ENCODE measurements at places on chromosomes 7 and 10.

- no peak for DNase-seq
Measured at GRCh38 chr10:77837248-77837924, 89.2 kb downstream of the DLG5 start.

DNA sequence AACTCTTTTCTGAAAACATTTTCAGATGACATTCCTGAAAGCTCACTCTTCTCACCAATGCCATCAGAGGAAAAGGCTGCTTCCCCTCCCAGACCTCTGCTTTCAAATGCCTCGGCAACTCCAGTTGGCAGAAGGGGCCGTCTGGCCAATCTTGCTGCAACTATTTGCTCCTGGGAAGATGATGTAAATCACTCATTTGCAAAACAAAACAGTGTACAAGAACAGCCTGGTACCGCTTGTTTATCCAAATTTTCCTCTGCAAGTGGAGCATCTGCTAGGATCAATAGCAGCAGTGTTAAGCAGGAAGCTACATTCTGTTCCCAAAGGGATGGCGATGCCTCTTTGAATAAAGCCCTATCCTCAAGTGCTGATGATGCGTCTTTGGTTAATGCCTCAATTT is 16.5 kb downstream of the ANLN start:
- no peak for DNase-seq

- no peak for DNase-seq
Measured at GRCh38 chr10:43693602-43694001, 44.9 kb upstream of the ZNF32 start.

DNA sequence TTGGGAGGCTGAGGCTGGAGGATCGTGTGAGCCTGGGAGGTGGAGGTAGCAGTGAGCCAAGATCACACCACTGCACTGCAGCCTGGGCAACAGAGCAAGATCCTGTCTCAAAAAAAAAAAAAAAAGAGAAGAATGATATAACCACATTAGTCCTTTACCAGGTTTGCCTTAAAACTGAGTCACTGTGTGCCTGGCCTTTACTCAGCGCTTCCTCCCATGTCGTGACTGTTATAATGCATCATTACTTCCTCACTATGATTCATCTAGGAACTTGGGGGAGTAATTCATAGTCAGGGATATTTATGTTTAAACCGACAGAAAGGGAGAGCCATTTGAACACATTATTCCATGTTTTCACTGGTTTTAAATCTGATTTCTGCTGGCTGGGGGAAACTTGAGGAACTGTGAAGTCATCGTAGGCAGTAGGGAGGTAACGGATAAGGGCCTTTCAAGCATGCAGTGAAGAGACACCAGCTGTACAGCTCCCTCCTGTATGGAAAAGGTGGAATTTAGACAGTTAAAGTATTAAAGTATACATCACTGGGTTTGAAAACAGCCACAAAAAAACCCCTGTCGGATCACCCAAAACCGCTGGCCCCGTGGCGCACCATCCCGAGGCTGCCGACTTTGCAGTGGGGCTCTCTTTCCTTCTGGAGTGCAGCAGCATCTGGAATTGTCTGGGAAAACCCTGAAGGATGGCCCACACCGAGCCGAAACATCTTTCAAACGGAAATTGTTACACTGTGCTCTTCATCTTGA is 119.8 kb downstream of the NKX6-2 start:
- DNase-seq: no peak

GRCh38 chr7:71611986-71612385 is 480.0 kb downstream of the GALNT17 start:
- no peak for DNase-seq

DNA sequence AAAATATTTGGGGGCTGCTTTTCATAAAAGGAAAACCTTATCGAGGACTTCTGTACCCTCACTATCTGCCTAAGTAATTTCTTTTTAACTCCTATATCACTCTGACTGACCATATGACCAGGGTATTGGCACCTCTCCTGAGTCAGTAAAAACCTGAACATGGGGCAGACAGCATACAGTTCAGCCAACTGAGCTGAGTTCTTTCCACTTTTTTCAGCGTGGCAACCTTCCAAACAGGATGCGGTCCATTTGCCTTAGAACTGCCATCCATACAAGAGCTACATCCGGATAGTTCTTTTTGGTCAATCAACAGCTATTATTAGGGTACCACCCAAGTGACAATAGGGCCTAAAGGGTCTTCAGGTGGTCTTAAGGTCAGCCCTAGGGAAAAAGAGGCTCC is 122.6 kb downstream of the MARCHF5 start:
- no peak for DNase-seq

DNA sequence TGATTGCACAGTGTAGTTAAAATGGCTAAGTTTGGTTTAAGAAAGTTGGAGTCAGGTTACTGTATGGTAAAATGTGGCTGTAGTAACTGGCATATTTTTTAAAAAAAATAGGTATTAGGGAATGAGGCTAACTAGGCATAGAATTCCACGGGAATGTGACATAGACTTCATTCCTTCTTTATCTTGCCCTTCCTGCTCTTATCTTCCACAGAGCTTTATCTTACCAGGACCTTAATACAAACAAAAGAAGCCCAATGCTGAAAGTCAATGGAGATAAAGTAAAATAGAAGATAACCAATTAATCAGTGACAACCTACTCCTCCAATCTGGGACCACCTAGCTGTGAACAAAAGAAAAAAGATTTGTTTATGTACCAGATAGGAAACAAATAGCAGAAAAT is 58.1 kb downstream of the TET1 start:
- DNase-seq: no peak

GRCh38 chr10:78953113-78953798 is 115.5 kb upstream of the ZMIZ1 start:
- DNase-seq: peak; percentile 50

DNA sequence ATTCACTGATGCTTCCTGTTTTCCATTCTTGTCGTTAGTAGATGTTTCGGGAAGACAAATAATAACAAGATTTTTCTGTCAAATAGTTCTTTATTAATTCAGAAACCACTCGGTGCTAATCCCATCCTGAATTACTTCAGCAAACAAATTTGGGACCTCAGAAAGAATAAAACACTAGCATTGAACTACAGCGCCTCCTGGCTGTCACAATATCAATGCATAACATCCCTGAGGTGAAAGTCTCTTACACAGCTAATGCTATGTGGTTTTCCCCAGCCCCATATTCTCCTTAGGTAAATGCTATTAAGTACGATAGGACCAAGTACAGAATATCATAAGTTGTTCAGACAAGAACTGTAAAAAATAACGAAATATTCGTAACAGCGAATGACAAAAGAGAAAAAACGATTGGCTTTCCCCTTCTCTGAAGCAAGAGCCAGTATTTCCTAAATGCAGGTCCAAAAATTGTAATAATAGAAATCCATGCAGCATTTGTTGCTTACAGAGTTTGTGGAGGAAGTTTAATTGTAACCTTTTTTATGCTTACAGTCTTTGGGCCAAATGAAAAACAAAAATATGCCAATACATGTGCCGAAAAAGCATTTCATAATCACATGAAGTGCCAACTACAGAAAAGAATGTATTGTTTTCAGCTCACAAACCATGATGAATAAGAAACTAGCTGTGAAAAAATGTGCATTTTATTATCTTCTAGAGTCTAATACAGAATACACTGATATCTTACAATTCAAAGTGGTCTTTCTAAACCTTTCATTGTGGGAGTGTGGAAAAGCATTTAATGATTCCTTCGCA is 47.3 kb downstream of the MYPN start:
- DNase-seq: peak; percentile 2

- no peak for DNase-seq
Measured at GRCh38 chr7:51128545-51129435, 187.8 kb downstream of the COBL start.

DNA sequence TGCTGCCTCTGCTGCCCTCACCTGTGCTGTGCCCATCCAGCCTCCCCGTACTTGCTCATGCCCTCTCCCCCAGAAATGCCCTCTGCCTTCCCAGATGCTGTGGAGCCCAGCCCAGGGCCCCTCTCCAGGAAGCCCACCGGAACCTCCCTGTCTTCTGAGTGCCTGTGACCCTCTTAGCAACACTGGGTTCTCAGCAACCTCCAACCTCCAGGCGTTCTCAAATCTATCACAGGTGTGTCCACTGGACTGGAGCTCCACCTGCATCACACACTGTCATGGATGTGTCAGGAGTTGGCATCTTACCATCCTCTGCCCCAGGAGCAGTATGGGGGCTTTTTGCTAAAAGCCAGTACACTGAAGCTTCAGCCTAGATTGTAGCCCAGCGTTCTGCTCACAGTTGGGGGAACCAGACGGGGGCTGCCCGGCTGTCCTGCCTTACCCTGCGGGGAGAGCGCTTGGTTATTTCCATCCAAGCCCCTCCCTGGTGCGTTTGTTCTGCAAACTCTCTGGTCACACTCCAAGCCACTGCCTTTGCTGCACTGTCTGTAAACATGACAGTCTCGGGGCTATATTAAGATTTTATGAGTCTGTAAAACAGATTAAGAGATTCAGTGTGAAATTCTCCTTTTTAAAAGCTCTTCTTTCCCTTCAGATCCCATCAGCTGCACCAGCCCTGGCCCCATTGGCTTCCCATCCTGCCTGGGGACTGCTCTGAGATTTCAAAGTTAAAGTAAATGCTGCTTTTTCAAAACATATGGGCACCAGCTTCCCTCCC is 71.3 kb upstream of the CPXM2 start:
- DNase-seq: no peak

- no peak for DNase-seq
Measured at GRCh38 chr10:85995791-85996190, 370.8 kb downstream of the GRID1 start.

- no peak for DNase-seq
Measured at GRCh38 chr10:102801496-102801895, 35.7 kb downstream of the CYP17A1 start.

DNA sequence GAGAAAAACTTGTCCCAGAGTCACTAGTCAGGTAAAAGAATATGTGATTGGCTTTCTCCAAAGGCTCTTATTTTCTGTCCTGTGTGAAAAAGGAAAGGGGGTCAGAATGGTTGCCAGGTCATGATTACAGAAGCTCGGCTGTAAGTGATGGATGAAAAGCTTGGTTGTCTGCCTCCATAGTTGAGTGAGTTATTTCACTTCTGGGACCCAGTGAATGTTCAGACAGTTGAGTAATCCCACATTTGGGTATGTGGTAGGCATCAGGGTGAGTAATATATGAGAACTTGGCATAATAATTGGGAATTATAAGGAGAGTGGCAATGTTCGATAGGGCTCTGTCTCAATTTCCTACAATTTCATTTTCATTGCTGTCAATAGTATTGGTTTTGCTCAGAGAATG is 72.5 kb downstream of the BBS9 start:
- no peak for DNase-seq

DNA sequence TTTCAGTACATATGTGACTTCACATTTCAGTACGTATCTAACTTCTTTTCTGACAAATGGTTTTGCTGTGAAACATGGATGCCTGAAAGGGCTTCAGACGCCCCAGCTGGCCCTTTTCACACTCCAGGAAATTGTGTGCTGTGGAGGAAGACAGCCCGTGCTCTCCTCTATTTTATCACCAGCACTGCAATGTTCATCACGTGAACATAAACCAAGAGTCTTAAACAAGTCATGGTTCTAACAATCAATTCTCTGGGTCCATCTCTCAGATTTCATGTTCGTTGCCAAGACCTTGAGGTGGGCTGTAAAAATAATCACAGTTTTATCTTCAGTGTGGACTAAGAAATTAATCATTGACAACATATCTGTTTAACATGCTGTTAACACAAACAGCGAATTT is 141.2 kb downstream of the WDR37 start:
- DNase-seq: no peak

- DNase-seq: no peak
Measured at GRCh38 chr10:112217386-112218035, 33.9 kb upstream of the GPAM start.

GRCh38 chr7:12017046-12017445 is 185.0 kb upstream of the THSD7A start:
- no peak for DNase-seq

- no peak for DNase-seq
Measured at GRCh38 chr10:66910671-66911070, 15.2 kb upstream of the LRRTM3 start.

Measured in GOT3 (cell line).